ENCODE measurements at places on chromosomes 1 and 21.

DNA sequence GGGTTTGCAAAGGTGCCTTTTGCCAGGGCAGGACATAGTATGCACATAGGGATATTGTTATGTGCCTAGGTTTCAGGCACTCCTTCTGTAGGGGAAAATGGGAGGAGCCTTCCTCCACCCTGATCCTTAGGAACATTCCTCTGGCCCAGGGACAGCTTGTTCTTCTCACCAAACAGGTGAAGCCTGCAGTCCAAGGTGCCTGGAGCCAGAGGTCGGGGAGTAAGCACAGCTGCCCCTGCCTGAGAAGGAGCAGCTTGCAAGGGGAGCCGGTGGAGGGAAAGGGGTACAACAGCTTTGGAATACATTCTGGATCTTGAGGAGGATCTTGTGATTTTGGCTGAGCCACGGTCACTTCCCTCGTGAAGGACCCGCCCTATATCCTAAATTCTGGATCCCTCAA, 82.4 kb upstream of the CD1D start:
- DNase-seq: no peak

- no peak for DNase-seq
Observed at GRCh38 chr1:236982380-236982779, 21.9 kb downstream of the MT1HL1 start.

- no peak for DNase-seq
Observed at GRCh38 chr1:14181191-14181795, 417.2 kb upstream of the KAZN start.

GRCh38 chr1:114043054-114043453, 63.8 kb downstream of the OLFML3 start:
- DNase-seq: no peak

DNA sequence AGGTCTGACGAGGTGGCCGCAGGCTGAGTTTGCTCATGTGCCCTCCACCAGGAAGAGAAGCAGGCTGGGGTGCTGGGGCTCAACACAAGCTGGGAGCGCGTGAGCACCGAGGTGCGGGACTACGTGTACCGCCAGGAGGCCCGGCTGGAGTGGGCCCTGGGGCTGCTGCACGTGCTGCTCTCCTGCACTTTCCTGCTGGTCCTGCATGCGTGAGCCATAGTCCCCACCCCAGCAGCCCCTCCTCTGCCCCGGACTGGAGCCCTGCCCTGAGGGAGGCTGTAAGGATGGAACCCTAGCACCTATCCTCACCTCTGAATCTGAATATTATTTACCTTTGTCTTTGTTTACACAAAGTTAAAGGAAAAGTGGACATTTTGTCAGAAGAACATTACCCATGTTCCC, 7.8 kb upstream of the ADAM15 start:
- no peak for DNase-seq

DNA sequence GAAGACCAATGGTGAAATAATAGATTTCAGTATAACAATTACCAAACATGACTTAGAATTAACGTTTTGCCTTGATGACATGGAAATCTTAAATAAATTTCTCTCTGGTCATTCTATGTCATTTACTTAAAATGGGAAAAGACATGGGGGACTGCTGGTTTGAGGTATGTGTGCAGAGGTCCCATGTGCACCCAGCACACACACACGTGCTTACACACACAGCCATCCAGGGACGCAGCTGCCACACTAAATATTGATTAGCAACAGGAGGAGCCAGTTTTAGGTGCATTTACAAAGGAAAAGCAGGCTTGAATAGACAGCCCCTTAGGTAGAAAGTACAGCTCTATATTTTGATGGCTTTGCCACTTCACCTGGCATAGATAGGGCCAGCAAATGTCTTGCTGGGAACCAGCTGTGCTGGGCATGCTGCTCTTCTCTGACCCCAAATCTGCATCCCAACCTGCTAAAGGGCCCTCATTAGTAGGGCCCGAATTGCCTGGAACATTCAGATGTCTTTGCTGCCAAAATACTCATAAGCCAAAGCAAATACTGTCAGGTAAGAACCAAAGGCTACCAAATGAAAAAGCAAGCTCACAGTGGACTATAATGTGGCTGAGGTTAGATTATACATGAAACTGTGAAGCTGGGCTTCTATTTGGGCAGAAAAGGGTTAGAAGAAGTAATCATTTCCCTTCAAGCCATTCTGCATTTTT, 399.9 kb downstream of the HHAT start:
- DNase-seq: no peak
